Dermis microvascular lymphatic vessel endothelial cell (primary cell): ENCODE measurements at places on chromosomes 6 and 20.

GRCh38 chr20:37941332-37941731 lies 38.4 kb downstream of the VSTM2L start:
- no peak for DNase-seq

- DNase-seq, result no peak
These were observed 11.2 kb downstream of the AARS2 start for GRCh38 chr6:44301782-44302564.

GRCh38 chr6:32982702-32983492 lies 14.5 kb downstream of the BRD2 start:
- DNase-seq, result no peak

GRCh38 chr20:58603721-58604120 lies 47.4 kb upstream of the STX16 start:
- DNase-seq, result no peak

DNA sequence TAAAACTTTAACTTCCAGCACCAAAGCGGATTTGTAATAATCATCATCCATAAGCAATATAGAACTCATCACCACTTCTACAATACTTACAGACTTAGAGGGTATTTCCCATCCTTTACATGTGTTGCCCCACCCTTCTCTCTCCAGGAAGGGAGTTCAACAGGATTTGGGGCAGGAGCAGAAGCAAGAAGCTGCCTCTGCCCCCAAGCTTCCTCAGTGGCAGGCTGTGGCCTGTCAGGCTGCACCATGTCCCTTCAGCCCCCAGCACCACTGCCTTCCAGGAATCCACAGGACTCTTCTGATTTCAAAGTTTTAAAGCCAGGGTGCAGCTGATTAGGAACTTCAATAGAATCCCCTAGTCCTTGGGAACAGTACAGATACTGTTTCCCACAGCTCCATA lies 36.7 kb upstream of the MCM9 start:
- no peak for DNase-seq

GRCh38 chr6:143279385-143279784 lies 171.1 kb downstream of the ADAT2 start:
- peak; percentile 12 for DNase-seq

DNA sequence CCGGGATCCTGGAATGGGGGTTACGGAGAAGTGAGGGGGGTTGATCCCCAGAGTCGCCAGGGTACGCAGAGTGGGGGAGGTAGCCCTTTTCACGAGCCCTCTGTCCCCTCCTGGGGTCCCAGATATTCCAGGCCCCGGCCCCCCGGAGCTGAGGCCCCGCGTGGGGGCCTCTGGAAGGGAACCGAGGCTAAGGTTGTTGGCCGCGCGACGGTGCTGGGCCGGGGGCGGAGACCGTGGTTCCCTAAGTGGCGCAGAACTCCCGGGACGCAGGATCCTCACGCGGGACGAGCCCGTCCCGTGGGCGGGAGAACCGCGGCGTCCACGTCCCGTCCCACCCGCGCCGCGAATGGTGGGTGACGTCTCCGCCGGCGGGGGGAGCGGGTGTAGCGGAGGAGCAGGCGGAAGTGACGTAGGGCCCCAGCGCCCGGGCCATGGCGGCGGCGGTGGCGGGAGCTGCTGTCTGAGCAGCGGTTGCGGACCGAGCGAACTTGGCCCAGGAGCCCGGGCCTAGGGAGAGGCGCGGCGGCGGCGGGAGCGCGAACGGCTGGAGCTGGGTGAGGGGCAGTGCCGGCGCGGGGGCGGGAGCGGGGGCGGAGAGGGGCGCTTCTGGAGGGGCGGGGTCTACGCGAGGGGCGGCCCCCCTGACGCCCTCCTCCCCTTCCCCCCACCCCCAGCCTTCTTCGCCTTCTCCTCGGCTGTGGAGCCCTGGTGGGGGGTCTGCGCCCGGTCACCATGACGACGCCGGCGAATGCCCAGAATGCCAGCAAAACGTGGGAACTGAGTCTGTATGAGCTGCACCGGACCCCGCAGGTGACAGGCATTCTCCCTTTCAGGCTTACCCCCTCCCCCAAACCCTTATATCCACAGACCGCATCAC lies at the start of gene RING1:
TSS of gene RING1 (plus strand) at position 410 of the 877 bp plus-strand sequence. CDS start at position 733, 323 bp downstream.
- no peak for DNase-seq

- DNase-seq, result no peak
These were observed 21.2 kb upstream of the NOP56 start for GRCh38 chr20:2631228-2631627.

DNA sequence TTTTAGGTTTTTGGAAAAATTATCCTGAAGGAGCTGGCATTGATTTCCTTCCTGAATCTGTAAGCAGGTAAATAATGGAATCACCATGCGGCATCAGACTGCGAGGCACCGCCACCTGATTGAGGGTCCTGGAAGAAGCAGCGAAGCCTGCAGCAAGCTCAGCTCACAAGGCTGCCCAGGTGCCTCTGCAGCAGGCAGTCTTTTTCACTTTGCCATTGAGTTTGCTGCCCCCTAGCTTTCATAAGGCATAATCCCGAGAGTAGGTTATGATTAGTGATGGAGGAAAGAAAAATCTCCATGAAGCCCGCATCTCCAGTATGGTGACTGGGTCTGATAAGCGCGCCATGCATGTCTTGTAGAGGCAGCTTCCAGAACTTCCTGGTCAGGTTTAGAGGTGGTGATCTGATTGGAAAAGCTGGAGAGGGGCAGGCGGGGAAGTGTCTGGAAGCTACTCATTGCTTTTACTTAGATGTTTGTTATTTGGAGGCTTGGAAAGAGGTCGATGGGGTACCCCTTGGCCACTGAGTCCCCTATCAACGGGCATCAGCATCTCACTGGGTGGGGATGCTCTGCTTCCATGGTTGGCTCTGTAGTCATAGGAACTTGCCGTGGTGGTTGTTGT lies 26.7 kb downstream of the IYD start:
- peak; percentile 42 for DNase-seq

DNA sequence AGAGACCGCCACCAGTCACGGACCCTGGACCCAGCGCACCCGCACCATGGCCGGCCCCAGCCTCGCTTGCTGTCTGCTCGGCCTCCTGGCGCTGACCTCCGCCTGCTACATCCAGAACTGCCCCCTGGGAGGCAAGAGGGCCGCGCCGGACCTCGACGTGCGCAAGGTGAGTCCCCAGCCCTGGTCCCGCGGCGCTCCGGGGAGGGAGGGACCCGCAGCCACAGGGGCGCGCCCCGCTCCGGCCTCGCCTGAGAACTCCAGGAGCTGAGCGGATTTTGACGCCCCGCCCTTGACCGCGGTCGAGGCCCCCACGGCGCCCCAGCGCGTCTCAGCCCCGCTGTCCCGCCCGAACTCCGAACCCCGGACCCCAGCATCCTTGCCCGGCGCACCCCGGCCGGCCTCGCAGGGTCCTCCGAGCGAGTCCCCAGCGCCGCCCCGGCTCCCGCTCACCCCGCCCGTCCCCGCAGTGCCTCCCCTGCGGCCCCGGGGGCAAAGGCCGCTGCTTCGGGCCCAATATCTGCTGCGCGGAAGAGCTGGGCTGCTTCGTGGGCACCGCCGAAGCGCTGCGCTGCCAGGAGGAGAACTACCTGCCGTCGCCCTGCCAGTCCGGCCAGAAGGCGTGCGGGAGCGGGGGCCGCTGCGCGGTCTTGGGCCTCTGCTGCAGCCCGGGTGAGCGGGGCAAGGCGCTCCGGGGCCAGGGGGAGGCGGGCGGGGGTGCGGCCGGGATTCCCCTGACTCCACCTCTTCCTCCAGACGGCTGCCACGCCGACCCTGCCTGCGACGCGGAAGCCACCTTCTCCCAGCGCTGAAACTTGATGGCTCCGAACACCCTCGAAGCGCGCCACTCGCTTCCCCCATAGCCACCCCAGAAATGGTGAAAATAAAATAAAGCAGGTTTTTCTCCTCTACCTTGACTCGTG lies at the start of gene OXT:
TSS of gene OXT (plus strand) at position 11 of the 920 bp plus-strand sequence. CDS start at position 47, 36 bp downstream.
- DNase-seq, result peak; percentile 34

DNA sequence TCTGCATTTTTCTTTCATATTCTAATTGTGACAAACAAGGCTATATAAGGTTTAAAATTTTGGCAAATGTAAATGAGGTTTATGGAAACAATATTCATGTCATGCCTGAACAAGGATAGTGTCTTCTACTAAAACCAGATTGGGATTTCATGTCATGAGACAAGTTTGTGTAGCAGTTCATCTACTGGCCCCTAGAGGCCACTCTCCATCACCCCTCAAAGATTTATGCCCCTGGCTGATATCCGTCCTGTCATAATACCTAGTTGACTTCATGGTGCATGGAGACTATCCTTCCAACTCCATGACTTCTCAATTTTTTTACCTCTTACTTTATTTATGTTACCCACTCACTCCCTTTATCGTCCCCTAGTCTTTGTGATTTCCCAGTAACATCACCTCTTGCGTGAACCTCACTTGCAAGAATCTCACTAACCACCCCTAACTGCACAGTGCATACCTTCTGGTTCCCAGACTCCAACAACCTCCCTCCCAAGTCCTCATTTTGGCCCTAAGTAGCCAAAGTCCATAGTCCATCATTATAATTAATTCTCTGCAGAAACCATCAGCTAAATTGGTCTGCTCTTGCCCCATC lies 179.8 kb downstream of the TASP1 start:
- DNase-seq, result peak; percentile 28
